Urinary bladder (tissue), 4 donors: ENCODE measurements at places on chromosomes 6 and 20.
A peak's percentile ranks its signal among the peaks of the same experiment; 100 is the strongest.

DNA sequence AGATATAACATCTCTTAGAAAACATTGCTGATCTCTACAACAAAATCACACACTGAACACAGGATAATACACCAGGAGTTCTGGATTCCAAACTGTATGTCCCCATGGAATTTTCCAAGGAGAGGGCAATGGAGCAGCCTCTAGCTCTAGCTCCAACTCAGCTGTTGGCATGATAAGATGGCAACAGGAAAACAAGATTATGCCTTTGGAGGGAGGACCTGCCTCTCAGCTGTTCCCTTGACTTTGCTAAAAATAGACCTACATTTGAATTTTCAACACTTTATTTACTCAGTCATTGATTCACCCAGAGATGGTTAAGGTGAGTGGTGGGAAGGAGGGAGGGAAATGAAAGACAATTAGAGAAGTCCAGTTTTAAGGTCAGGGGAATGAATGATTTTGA lies 246.7 kb downstream of the ALDH8A1 start:
- no peak for DNase-seq

- no peak for DNase-seq
Measured at GRCh38 chr6:94270091-94270948, 851.0 kb upstream of the EPHA7 start.

- DNase-seq: no peak
Measured at GRCh38 chr20:31930779-31931178, 21.1 kb downstream of the PDRG1 start.

GRCh38 chr20:51019656-51020592 lies 3.0 kb downstream of the KCNG1 start:
- DNase-seq: no peak

DNA sequence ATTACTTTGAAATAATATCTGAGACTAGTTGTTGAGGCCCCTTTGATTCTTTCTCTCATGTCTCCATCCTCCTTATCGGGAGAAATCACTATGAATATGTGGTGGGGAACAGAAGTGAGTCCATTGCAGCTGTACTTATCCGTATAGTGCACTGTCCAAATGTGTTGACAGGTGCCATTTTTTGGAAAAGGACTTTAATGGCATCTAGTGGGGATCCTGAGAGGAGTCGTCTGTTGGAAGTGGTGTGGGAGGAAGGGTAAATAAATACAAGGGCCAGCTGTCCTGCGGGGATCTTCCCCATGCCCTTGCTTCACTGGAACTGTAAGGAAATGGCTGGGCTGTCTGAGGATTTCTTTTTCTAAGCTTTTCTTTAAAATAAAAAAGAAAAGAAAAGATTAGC lies 19.4 kb downstream of the TPX2 start:
- DNase-seq: no peak

DNA sequence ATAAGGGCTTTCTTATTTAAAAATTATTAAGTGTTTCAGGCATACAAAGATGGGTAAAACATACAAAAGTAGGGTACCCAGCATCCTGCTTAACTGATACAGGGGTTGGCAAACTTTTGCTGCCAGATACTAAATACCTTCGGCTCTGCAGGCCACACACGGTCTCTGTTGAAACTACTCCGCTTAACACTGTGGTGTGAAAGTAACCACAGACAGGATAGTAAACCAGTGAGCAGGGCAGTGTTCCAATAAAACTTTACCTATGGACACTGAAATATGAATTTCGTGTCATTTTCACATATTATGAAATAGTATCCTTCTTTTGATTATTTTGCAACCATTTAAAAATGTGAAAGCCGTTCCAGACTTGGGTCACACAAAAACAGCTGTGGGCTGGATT lies 92.4 kb downstream of the EYA2 start:
- no peak for DNase-seq

GRCh38 chr6:167093922-167094432 lies 28.9 kb upstream of the CCR6 start:
- no peak for DNase-seq

- DNase-seq: no peak
Measured at GRCh38 chr6:145865175-145865574, 50.6 kb upstream of the FBXO30 start.

GRCh38 chr6:18380851-18381250 lies 6.3 kb upstream of the RNF144B start:
- DNase-seq: no peak

DNA sequence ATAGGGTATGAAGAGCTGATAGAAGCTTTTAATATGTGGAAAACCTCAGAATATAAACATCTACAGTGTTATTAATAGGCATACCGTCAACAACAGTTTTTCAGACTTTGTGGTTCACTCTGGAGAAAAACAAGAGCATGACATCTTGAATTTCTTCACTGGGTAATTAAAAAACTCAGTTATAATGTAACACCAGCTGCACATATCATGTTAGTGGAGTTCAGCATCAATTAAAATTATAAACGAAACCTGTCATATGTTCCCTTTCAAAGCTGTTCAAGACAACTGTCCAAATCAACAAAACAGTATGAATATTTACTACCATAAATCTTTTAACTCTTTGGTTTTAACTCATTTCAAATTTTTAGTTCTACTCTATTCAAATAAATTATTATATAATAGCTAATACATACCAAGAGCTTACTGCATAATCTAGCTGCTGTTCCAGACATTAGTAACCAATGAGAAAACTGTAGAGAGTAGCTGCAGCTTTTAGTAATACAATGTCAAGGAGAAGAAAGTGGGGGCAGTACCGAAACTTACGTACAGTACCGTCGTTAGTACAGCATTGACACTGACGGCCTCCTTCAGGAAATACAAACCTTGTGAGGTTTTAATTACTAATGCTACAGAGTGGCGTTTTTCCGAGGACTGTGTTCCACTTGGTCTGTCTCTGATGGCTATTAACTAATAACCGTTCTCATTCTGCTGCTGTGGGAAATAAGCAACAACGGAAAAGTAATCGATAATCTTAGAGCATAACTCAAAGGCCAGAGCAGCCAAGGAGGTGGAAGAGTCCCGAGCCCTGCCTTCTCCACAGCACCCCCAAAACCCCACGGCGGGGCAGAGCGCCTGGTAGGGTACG lies 532 bp upstream of the PM20D2 start:
- DNase-seq: peak; percentile 20

- DNase-seq: no peak
Measured at GRCh38 chr20:6502219-6502618, 265.3 kb upstream of the BMP2 start.

GRCh38 chr6:27693766-27694546 lies 218.2 kb downstream of the OR2B2 start:
- no peak for DNase-seq

- no peak for DNase-seq
Measured at GRCh38 chr20:31967830-31968249, at the start of gene XKR7. Gene XKR7 (plus strand): TSS chr20:31968151. CDS start chr20:31968176, 25 bp downstream.

GRCh38 chr6:142885182-142885867 lies 59.7 kb downstream of the HIVEP2 start:
- peak; percentile 64 for DNase-seq

GRCh38 chr6:136347847-136348246 lies 58.2 kb upstream of the BCLAF1 start:
- no peak for DNase-seq

GRCh38 chr6:31002471-31002870 lies 7.8 kb upstream of the MUC22 start:
- no peak for DNase-seq

DNA sequence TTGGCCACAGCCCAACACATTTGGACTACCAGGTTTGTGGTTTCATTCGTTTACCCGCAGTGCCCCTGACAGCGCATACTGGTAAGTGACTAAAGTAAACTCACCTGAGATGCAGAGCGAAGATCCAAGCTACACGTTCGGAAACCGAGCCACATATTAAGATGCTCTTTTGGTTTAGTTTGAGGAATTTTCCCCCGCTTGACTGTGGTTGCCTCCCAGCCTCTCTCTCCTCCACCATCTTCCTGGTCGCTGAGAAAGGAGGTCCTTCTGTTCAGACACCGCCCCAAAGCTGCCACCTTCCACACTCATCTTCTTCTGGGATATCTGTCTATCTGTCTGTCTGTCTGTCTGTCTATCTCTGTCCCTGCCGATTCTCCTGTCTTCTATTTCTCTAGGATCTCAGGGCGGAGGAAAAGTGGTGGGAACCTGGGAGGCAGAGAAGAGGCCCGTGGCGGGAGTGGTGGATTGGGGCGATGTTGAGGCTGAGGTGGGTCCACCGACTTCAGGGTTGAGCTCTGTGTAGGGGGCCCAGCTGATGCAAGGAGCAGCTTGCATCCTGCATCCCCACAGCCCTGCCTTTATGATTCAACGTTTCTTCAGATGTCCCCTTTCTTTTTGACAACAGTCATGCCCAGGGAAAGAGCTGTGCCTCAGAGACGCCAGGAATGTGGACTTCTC lies 196.9 kb upstream of the ZNF184 start:
- DNase-seq: no peak

DNA sequence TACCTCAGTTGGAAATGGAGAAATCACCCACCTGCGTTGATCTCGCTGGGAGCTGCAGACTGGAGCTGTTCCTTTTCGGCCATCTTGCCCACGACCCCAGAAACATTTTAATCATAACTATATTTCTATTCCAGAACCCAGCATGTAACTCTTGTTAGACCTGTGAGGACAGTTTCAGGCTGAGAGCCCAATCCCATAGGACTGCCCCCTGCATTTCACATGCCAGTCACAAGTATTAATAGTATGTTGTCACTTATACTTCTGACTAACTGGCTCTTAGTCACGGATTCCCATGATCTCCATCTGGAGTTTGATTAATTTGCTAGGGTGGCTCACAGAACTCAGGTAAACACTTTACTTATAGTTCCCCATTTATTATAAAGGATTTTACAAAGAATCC lies 96.0 kb upstream of the PRND start:
- no peak for DNase-seq
